ENCODE measurements at places on chromosomes 1 and 21. TPM values are rescaled to one million over a fixed set of nuclear protein-coding genes. Genes with fewer than 3 reads are reported as not detected.

- no peak for DNase-seq
Observed at GRCh38 chr1:214136324-214136919, 144.5 kb upstream of the SMYD2 start.

- DNase-seq: no peak
Observed at GRCh38 chr1:216640100-216640499, 83.1 kb downstream of the ESRRG start.

- no peak for DNase-seq
Observed at GRCh38 chr1:11772458-11772857, 10.5 kb downstream of the C1orf167 start.

GRCh38 chr1:240174734-240175133 lies 83.1 kb downstream of the FMN2 start:
- DNase-seq: no peak

DNA sequence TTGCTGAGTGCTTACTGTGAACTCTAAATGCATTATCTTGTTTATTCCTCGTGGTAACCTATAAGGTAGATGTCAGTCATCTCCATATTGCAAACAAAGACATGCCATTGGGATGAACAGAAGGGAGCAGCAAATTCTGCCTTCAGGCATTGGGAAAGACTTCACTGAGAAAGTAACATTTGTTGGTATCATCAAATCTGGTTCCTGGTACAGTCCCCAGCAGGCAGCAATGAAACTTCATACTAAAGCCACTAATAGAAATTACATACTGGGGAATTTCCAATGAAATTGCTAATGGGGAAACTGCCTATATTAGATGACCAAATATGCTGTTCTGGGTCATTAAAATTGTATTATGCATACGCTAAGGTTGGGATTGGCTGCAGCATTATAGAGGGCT lies 47.3 kb upstream of the ST6GALNAC5 start:
- DNase-seq: no peak

DNA sequence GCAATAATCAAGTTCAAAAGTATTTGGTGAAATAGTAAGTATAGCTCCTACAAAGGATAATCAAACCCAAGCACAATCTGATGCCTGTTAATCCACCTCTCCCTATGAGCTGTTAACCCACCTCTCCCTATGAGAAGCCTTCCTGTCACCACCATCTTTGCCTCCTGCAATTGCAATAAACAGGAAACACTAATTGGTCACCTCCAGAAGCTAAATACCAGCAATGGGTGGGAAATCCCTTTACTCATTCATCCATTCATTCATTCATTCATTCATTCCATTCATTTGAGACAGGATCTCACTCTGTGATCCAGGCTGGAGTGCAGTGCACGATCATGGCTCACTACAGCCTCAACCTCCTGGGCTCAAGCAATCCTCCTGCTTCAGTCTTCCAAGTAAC lies 132.8 kb downstream of the RERE start:
- no peak for DNase-seq

DNA sequence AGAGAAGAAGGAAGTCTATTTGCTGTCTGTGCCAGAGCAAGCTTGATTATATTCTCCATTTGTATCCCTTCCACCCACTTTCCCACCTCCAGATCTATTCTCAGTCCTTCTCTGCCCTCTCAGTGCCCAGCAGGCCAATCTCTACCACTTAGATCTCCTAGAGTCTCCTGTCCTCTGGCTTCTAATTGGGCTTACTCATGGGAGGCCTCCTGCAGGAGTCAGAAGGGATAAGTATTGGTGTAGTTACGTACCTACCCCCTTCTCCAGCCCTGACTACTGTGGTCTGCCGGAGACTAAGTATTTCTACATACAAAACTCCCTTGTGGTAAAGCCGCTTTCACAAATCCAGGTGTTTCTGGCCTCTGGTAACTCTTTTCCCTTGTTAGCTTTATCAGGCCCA lies 221.2 kb downstream of the PTGER3 start:
- no peak for DNase-seq

DNA sequence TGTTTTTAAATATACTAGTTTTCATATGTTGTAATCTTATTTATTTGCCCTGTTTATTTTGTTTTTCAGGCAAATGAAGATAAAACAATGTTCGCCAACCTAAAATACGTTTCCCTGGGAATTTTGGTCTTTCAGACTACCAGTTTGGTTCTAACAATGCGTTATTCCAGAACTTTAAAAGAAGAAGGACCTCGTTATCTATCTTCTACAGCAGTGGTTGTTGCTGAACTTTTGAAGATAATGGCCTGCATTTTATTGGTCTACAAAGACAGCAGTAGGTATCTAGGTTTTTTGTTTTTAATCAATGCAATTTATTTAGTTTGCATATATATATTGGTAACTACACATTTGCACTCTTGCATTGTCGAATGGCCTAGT lies 23.7 kb downstream of the SLC35A3 start:
- DNase-seq: no peak

GRCh38 chr1:214331827-214332423 lies 51.0 kb downstream of the SMYD2 start:
- DNase-seq: peak; percentile 75

DNA sequence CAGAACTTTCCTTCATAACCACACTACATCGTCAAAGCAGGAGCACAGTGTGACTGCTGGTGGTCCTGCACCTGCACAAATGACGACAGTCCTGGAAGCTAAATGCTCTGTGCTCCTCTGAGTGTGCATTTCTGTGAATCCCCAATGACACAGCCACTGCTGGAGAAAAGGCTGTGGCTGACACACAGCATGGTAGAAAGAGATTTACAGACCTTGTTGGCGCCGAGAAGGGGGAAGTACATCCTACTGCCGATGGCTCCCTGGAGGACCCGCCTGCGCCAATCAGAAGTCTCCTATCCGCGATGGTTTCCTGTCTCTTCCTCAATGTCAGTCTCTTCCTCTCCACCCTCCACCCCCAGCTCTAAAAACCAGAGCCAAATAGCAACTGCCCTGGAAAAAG lies 115.4 kb upstream of the RAB4A start:
- DNase-seq: no peak

DNA sequence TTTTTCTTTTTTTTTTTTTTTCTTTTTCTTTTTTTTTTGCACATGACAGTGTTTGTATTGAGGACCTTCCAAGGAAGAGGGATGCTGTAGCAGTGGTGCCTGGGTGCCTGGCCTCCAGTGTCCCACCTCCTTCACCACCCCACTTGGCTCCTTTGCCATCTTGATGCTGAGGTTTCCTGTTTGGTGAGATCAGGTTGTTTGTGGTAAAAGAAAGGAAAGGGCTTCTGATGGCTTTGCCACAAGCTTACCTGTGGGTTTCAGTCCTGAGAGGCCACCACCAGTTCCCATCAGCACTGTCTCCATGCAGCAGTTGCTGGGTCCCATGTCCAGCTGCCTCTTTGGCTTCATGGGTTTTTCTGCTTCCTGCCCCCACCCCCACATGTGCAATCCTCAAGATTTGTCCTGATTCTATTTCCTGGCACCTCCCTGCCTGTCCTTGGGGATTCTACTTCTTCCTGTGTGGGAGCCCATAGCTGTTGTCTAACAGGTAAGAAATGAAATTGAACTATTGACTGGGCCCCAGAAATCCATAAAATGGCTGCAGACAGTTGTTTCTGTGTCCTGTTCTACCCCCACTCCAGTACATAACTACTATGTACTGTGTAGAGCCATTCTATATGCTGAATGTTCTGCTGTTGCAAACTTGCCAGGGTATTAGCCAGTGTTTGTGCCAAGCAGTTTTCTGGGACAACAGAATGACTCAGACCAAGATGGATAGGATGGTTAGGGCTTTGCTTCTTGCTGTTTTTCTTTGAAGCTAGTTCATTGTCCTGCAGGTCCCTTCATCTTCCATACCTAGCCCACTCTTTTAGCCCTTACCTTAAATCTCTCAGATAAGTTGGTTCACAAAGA lies 4.2 kb upstream of the CCDC28B start:
- DNase-seq: no peak

DNA sequence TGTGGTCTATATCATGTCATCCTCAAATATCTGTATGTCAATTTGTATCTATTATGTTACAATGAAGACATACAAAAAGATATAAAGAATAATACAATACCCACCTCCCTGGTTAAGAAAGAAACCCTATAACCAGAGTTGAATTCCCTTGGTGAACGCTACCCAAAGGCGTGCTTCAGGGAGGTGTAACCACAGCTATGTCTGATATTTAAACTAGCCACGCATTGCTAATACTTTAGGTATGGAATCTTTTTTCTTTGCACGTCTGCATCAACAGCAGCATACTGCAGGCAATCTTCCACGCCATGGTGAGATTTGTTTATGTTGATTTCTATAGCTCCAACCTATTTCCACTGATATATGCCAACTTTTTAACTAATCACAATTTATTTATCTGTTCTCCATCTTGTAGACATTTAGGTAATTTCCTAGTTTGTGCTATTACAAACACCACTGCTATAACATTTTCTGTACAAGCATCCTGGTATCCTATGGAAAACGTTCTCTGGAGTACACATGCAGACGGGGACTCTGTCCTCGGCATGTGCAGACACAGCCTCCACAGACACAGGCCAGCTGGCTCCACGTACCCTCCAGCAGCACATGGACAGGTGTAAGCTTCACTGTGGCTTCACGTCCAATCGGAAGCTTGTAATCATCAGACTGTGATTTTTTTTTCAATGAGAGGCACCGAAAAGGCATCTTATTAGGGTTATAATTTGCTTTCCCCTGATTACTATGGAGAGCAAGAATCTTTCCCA lies 58.5 kb downstream of the HSF2BP start:
- DNase-seq: peak; percentile 92

- peak; percentile 98 for DNase-seq
Observed at GRCh38 chr1:114757455-114758255, at the start of gene CSDE1. Gene CSDE1, minus strand, starts transcription at chr1:114757984. Its CDS starts 18,094 bp downstream, at chr1:114739890.

- peak; percentile 95 for DNase-seq
Observed at GRCh38 chr1:59375321-59376220, 78.7 kb downstream of the FGGY start.

GRCh38 chr1:10440794-10441193 lies 9.0 kb upstream of the CORT start:
- no peak for DNase-seq

DNA sequence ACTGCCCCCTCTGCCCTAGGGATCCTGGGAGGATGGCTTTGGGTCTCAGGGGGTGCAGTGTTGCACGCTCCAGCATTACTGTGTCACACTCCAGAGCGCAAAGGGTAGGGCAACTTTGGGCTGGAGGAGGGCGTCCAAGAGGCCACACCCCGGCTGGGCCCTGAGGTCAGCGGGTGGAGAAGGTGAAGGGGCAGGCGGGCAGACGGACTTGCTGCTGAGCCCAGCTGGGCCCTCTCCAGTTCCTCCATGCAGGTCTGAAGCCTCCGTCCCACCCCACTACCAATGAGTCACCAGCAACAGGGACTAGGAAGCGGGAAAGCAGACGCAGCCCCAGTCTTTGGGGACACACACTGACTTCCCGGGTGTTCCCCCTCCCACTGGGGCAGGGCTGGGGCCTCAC lies 116.0 kb downstream of the CASZ1 start:
- no peak for DNase-seq

DNA sequence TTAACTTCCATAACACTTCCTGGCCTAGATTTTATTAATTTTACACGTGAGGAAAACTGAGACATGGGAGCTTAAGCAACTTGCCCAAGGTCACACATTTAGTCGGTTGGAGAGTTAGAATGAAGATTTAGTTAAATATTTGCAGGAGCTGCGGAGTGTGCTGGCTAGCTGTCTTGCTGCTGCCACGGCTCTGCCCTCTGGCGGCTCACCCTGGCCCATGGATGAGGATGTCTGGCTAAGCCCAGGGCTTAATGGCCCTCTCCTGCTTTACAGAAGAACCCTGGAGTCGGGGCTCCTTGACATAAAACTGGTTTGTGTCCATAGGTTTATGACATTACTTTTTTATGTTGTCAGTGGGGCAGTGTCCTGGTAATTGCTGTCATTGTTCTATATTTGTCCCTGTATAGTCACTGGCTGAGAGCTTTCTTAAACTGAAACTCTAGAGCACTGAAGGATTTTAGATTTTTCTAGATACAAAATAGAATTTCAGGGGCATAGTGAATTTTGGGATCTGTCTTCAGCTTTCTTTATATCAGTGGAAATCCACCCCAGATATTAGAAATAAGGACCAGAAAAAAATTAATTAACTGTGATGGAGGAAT lies 88.9 kb upstream of the WLS start:
- peak; percentile 77 for DNase-seq

- DNase-seq: no peak
Observed at GRCh38 chr1:182602935-182603645, 1.1 kb downstream of the RGS16 start.

- no peak for DNase-seq
Observed at GRCh38 chr1:53599481-53599880, 139.5 kb downstream of the GLIS1 start.

DNA sequence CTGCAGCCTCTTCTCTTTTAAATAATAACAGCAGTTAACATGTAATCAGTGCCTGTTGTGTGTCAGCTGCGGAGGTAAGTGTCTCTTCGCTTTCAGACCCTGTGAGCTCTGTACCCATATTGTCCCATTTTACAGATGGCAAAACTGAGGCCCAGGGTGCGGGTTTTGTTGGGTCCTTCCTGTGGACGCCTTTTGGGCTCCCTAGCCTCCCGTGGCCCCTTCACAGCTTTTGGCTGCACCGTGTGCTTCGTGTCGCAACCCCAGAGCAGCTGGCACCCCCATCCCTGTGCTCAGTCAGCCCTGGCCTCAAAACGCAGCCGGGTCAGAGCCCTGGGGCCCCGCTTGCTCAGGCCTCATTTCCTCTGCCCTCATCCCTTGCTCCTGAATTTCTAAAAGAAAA lies 53.8 kb downstream of the TLR5 start:
- DNase-seq: no peak

PCP4 gene
- not detected for total RNA-seq

ASAP3 gene
- 12.8 TPM for total RNA-seq

HUNK gene
- total RNA-seq: not detected

CD58 gene
- 15.2 TPM for total RNA-seq

LRRC39 gene
- total RNA-seq: 0.84 TPM

CFAP107 gene
- not detected for total RNA-seq

FNDC5 gene
- total RNA-seq: 0.35 TPM

LCE6A gene
- not detected for total RNA-seq

BTBD8 gene
- 2.1 TPM for total RNA-seq

KPRP gene
- total RNA-seq: not detected

OR2T34 gene
- not detected for total RNA-seq

ATP6V1G3 gene
- total RNA-seq: not detected

TSPEAR gene
- 3.2 TPM for total RNA-seq

DIRAS3 gene
- total RNA-seq: not detected

LIN28A gene
- not detected for total RNA-seq
